Chondrocyte (in vitro differentiated cells): ENCODE measurements at places on chromosomes 11 and 22.

GRCh38 chr22:23745791-23746190 is 5.1 kb downstream of the ZNF70 start:
- no peak for DNase-seq

DNA sequence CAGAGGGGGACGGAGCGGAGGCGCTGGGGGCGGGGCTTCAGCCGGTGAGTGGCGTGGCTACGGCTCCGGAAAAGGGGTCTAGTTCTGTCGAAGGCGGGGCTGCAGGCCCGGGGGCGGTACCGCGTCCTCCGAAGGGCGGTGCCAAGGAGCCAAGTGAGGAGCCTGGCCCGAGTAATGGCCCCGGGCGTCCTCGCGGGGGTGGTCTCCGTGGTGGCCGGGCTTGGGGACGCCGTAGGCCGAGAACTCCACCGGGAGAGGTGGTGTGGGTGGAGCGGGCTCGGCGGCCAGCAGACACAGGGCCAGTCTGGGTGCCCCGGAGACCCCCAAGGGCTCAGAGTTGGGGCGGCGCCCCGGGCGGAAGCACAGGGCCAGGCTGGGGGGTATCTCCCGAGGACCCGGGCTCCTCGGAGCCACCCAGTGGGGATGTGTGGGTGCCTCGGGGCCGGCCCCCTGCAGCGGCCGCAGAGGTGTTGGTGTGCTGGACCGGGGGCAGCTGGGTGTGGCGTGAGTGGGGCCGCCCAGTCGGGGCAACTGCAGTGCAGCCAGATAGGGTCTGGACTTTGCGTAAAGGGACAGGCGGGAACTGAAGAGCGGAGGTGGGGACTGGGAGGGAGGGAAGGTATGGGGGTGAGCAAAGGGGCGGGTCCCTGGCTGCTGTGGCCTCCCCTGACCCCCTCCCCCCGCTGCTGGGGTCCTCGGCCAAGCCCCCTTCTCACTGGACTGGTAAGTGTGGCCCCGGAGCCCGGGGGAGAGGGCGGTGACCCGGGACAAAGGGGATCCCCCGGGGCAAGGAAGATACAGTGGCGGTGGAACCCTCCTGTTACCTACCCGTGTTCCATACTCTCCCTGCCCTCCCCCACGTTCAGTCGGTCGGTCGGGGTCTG is 838 bp downstream of the FKBP2 start:
- DNase-seq: peak; percentile 100

GRCh38 chr22:49183826-49184216 is 643.9 kb downstream of the BRD1 start:
- DNase-seq: peak; percentile 87

DNA sequence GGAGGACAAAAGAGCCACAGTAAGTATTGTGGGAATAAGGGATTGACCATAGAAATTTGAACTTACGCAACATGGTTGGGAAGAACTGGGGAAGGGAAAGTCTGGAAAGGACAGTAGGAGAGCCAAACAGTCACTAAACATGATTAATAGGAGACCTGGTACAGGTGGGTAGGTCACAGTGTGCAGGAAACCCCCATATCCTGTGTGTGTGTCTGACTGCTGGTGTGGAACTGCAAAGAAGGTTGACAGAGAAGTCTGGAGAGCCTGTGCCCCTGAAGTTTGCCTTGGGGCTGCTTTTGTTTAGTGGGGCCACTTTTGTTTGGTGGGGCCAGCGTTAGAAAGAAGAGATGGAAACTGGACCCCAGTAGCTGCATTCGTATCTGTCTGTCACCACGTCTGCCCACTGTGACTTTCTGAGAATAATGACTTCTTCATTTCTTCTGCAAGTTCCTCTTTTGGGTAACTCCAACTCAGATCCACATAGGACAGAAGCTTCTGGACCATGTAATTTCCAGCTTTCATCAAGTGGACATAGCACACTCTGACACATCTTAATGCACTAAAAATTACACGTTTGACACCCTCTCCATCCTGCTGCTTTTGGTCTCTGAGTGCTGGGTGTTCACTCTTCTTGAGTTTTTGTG is 126.8 kb upstream of the RAG2 start:
- no peak for DNase-seq

- DNase-seq: no peak
These were observed 67.3 kb downstream of the PTPRJ start for GRCh38 chr11:48047616-48048015.

DNA sequence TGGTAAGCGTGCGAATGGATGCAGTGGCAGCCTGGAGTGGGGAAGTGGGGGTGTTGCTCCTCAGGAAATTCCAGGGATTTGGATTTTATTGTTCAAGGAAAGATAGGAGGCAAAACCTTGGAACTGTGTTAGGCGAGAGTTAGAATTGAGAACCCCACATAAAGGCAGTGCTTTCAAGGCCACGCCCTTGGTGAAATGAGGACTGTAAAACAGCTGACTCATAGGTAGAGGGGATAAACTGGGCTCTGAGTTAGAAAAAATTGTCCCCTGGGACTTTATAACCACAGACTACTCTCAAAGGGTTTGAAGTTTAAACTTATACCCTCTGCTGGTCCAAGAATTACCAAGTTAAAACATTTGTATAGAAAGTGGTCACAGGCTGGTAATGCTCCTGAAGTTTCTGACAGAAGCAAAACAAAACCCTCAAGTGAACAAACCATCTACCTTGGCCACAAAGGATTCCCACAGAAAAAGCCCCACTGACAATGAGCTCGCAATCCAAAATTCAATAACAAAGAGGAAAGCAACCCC is 250.3 kb upstream of the TBCEL start:
- DNase-seq: no peak

DNA sequence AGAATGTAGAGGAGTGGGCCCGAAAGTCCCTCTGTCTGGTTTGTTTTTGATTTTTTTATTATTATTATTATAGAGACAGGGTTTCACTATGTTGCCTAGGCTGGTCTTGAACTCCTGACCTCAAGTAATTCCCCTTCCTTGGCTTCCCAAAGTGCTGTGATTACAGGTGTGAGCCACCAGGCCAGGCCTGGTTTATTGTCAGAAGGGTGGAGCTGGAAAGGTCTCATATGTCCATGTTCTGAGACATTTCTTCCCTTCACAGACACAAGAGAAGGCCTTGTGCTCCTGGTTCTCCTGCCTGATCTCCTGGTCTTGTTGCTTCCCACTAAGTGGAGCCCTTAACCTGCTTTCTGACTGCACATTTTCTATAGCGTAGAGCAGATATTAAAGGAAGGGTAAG is 46.0 kb upstream of the CLPB start:
- DNase-seq: no peak

- no peak for DNase-seq
These were observed 87.4 kb downstream of the DEPDC5 start for GRCh38 chr22:31841078-31841827.

DNA sequence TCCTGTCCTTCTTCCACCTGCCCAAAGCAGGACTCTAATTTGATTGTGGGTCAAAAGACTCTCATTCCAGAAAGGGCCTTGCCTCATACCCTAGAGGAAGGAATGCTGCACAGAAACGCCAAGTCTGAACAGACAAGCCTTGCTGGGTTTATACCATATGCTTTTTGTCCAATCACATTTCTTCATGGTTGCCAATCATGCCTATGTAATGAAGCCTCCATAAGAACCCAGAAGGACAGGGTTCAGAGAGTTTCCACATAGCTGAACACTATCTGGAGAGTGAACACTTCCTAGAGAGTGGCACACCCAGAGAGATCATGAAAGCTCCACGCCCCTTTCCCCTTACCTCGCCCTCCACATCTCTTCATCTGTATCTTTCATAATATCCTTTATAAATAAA is 4.8 kb upstream of the SAA2 start:
- DNase-seq: no peak

GRCh38 chr11:90722552-90723190 is 499.8 kb upstream of the CHORDC1 start:
- no peak for DNase-seq

- peak; percentile 67 for DNase-seq
These were observed 60.5 kb downstream of the CD82 start for GRCh38 chr11:44625759-44626523.

GRCh38 chr11:94127638-94128037 is 1.0 kb upstream of the PANX1 start:
- DNase-seq: no peak

DNA sequence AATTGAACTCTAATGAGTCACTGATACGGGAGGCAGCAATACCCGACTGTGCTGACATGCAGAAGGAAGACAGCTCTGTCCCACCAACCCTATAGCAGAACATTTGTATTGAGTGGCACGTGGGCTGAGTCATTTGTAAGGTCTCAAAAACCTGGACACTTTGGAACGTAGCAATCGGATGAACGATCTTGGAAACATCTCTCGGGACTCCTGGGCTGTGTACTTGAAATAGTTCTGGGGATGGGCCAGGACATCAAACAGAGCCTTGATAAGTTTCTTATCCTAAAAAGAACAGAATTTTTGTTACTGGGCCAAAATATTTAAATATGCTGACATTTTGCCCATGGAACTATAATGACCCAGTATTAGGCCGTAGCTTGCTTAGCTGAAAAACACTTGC is 17.1 kb upstream of the NRIP3 start:
- DNase-seq: no peak

GRCh38 chr11:42976636-42977217 is 335.1 kb upstream of the API5 start:
- DNase-seq: no peak
